Activated CD4-positive, alpha-beta T cell treated with anti-CD3 and anti-CD28 coated beads, Interleukin-2, amount 50 U/mL, for 24 hours (primary cell): ENCODE measurements at places on chromosomes 16 and 17.
A peak's percentile ranks its signal among the peaks of the same experiment; 100 is the strongest.

- DNase-seq: no peak
Observed at GRCh38 chr16:11679941-11680911, 12.0 kb downstream of the SNN start.

GRCh38 chr16:82082543-82083244 is 47.6 kb downstream of the HSD17B2 start:
- no peak for DNase-seq

DNA sequence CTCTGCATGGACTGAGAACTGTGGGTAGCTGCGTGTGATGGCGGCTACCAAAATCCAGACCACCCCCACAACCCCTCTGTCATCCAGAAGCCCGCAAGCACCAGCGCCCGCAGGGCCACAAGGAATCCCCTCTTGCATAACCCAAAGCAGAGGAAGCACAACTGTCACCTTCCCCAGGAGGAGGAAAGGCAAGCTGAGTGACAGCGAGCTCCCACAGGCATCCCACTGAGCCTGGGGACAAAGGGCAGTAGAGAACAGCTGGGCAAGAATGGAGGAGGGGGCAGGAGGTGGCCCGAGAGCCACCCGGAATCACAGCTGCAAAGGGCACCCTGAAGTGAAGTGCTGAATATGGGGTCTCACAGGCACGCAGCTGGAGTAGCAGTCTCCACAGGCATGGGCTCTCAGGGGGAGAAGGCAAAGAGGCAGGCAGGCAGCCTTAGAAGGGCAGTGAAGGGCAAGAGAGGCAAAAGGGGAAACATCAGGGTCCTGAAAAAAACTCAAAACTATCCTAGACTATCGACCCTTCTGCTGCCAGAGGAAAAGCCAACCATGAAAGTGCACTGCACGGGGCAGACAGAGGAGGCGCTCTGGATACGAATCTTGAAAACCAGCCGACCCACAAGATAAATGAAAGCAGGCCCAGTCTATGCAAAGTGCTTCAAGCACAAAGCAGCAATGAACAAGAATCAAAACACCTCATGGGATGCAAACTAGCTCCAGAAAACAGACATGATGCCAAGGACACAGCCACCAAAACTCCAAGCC is 17.1 kb downstream of the USP36 start:
- DNase-seq: no peak

- DNase-seq: no peak
Observed at GRCh38 chr16:57372372-57373116, at the start of gene CX3CL1. Gene CX3CL1, plus strand, starts transcription at chr16:57372490. Its CDS starts 79 bp downstream, at chr16:57372569.

DNA sequence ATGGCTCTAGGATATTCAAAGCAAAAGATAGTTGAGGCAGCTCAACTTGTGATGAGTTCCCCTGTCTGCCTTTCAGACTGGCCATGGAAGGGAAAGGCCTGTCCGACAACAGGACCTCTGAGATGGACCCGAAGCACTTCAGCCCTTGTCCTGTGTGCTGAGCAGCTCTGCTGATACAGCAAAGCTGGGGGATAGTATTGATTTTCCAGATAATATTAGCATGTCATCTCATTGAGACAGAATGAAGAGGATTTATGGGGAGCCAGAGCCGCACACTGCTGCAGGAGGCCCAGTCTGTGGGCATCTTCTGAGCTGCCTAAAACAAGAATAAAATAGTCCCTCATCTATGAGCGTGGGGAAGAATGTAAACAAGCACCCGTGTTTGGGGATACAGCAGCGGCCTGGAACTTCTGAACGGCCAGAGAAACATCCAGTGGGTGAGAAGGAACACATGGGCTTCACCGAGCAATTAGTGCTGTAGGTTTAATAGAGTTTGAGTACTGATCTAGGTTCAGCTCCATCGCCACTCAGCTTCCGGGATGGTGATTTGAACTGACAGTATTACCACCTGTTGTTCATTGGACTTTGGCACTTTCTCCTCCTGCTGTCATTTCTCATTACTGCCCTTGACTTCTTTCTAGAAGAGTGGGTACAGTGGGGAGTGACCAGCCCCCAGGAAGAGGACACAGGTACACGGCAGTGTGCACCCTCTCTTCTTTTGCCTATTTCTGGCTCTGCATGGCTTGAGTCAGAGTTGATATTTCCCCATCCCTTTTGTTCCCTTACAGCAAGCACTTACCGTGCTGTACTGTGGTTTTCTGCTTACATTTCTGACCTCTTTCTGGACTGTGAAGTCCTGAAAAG is 96.5 kb upstream of the TBX2 start:
- DNase-seq: no peak

GRCh38 chr16:8963010-8963820 is 491 bp downstream of the USP7 start:
- no peak for DNase-seq

- DNase-seq: no peak
Observed at GRCh38 chr17:36936455-36937000, 747 bp upstream of the LHX1 start.

DNA sequence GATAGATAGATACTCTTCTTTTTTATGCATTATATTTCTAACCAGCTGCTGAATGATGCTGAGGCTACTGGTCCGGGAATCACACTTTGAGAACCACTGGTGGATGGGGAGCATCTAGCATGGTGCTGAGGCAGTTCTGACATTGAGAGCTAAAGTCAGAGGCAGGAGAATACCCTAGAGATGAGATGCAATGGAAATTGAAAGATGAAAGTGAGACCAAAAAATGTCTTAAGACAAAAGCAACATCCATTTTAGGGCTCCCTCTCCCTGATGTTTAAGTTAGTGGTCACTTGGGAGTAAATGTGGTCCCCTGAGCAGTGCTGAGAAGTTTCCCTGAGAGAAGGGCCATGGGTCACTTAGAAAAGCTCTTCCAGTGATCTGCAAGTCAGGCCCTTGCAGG is 6.8 kb downstream of the PCTP start:
- DNase-seq: no peak

DNA sequence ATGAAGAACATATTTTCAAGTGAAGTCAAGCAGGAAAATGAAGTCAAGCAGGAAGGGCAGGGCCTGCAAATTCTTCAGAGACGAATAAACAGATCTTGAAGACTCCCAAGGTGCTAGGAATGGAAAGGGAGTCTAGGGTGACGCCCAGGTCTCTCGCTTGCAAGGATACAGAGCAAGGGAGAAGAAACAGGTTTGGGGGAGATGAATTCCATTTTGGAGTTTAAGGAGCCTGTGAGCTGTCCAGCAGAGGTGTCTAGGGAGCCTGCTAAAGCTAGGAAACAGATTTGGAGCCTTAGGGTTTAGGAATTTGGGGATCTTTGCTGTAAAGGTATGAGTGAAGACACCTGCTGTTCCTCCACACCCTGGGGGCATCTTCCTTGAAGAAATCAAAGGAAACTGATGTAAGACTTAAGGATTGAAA is 2.0 kb upstream of the UNKL start:
- DNase-seq: no peak

- no peak for DNase-seq
Observed at GRCh38 chr17:79444198-79444597, 166.7 kb downstream of the RBFOX3 start.

GRCh38 chr16:27381974-27382855 is 19.8 kb upstream of the IL21R start:
- no peak for DNase-seq

DNA sequence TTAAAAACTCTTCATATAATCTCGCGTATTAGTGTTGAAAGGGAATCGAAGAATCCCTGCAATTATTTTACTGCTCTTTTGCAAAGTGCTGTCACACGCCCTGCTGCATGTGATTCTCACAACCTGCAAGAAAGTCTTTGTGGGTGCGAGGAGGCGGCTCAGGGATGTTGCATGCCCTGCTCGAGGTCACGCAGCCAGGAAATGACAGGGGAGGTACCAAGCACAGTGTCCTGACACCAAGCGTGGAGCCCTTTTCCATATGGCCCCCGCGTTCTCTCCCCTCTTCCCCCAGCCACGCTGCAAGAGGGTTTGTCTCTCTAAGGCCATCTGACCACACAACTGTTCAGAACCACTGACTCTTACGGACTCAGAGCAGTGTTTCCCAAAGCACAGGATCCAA is 37.6 kb downstream of the OR3A1 start:
- no peak for DNase-seq

DNA sequence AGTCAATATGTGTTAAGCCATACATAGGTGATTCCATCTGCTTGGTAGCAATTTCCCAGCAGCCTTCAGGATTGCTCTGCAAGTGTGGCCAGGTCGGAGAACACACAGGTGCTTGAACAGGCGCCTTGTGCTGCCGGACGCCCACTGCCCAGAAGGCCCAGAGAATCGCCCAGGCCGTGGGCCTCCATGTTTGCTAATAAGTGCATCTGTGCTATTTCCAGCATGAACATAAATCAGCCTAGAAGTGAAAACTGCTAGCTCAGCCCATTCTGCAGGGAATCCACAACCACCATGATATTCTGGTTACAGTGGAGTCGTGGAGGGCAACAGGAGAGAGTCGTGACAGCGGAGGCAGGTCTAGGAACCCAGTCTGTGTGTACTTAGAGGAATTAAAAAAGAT is 78.1 kb downstream of the ZFHX3 start:
- no peak for DNase-seq

DNA sequence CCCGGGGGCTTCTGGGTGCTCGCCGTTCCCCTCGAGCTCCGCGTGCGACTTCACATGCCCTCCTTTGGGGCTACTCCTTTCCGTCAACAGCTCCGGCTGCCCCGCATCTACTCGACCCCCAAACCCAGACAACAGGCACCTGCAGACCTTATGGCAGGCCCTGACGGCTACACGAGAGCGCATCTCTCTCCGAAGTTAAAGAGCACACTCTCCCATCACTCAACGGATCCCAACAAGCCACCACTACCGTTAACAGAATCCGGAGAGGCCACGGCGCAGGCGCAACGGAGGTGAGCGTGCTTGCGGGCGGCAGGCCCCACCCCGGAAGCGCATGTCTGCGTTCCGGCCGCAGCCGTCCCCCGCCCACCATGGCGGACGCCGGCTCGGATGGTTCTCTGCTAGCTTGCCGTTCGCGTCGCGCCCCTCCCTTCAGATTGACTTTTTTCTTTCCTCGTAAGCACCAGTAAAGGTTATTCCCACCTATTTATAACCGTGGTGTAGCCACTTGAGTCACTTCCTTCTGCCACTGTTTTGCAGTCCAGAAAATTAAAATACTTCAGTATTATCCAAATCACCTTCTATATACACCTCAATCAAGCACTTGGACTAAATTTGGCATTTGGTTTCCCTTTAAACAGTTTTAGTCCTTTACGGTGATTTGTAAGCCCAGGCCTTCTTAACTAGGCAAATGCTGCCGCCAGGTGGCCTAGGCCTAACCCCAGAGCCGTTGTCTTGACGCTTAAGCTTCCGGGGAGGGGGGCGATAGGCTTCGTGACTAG is at the start of gene POLG2:
POLG2 (minus strand) TSS at position 269 of the 779 bp plus-strand sequence; CDS start at position 183, 86 bp downstream.
- DNase-seq: peak; percentile 89

DNA sequence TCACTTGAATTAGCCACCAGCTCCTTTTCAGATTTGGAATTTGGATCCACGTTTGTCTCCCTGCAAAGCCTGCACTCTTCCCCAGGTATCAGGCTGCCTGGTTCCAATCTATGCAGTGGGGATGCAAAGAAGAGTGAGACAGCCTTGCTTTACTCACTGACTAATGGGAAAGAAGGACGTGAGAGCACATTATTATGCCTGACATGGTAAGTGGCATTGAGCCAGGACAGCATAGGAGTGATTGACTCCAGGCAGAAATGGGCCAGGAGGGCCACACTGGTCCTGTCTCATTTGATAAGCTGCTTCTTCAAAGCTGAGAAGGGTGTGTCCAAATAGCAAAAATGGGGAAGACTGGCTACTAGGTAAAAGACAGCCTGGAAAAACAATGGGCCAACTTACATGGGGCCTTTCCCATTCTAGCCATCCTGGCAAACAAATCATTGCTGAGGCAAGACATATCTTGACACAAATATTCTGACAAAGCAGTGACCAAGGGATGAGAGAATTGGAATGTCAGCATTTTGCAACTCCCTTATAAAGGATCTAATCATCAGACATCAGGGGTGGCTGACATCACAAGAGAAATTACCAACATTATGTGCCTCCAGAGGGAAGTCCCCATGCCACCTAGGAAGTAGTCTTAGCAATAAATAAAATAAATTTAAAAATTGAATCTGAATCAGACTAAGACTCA is 38.6 kb downstream of the CDH11 start:
- no peak for DNase-seq
